ENCODE measurements at places on chromosomes 3 and 15.
A peak's percentile ranks its signal among the peaks of the same experiment; 100 is the strongest.

DNA sequence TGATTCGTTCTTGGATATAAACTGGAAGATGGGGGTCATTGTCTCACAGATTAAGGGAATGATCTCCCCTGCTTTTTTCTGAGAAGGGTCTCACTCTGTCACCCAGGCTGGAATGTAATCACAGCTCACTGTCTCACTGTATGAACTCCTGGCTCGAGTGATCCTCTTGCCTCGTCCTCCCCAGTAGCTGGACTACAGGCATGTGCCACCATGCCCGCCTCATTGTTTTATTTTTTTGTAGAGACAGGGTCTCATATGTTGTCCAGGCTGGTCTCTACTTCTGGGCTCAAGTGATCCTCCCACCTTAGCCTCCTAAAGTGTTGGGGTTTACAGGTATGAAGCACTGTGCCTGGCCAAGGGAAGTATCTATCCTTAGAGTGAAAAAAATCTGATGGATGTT lies 5.4 kb downstream of the OXSR1 start:
- no peak for DNase-seq

DNA sequence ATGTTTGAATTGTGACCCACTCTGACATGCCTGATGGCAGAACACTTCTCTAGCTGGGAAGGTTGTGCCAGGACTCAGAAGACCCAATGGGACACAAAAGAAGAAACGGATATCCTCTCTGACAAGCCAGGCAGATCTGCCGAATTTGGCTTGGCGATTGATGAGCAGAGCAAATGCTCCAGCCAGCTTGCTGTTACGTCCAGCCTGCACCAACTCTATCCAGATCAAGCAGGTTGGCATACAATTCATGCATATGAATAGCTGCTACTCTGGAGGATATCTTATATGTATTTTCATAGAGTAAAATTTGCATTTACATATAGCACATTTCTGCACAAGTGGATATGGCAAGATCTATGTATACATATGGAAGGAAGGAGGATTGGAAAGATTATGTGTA lies 102.8 kb downstream of the PEX5L start:
- no peak for DNase-seq

DNA sequence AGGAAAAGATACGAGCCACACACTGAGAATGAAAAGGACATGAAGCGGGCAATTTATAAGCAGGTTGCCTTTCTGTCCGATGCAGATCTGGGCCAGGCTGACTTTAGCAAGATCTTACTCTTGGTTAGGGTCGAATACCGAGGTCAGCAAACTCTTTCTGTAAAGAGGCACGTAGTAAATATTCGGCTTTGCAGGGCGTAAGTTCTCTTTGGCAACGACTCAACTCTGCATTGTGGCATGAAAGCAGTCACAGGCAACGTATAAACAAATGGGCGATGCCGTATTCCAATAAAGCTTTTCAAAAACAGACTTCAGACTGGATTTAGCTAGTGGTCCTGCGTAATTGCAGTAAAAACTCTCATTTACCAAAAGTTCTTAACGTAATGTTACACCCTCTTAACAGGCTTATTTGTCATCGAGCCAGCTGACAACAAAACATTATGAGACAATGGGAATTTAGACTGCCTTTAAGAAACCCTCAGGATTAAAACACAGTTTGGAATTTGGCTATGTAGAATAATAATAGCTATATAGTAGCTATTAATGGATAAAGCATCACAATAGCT lies 13.1 kb upstream of the RPL35A start:
- no peak for DNase-seq

DNA sequence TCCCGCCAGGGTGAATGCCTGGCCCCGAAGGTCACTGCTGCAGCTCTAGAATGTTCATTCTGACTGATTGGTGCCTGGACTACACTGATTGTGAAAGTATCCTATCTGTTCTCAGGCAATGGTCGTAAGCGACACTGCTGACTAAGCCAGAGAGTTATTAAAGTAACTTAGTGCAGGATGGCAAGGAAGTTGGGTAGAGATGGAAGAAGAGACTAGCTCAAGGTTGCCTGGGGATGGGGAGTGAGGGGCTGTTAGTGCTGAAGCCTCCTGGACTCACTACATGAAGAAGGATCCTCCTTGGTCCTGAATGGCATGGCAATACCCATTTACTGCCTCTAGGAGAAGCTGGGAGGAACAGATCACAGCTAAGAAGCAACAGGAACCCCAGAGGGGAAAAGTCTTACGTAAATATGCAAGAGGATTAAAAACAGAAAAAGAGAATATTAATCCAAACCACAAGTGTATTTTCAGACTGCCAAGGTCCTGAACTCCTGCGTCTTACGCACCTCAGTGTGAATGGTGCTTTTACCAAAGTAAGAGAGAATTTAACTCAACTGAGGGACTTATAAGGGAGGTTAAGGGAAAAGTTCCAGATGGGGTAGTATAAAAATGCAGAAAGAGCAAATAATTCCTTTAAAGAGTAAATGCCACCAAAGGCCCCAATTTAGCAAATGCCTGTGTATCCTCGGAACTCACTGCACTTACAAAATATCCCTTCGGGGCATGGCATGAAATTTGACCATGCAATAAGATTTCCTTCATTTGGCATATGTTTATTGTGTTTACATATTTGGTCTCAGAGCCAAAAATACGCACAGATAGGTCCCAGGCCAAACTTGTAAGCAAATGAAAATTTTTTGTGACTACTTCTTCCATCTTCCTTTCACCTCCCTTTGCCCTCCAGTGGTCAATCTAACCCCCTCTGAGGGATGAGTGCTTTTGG lies 64.0 kb upstream of the DGKG start:
- DNase-seq, result peak; percentile 94

GRCh38 chr3:29559741-29560465 lies 279.0 kb downstream of the RBMS3 start:
- no peak for DNase-seq

- DNase-seq, result no peak
These were observed 55.5 kb downstream of the BSN start for GRCh38 chr3:49609815-49610214.

GRCh38 chr3:172094621-172095557 lies 55.5 kb downstream of the FNDC3B start:
- no peak for DNase-seq

- DNase-seq, result no peak
These were observed 42.4 kb downstream of the ZNF710 start for GRCh38 chr15:90043530-90044010.

DNA sequence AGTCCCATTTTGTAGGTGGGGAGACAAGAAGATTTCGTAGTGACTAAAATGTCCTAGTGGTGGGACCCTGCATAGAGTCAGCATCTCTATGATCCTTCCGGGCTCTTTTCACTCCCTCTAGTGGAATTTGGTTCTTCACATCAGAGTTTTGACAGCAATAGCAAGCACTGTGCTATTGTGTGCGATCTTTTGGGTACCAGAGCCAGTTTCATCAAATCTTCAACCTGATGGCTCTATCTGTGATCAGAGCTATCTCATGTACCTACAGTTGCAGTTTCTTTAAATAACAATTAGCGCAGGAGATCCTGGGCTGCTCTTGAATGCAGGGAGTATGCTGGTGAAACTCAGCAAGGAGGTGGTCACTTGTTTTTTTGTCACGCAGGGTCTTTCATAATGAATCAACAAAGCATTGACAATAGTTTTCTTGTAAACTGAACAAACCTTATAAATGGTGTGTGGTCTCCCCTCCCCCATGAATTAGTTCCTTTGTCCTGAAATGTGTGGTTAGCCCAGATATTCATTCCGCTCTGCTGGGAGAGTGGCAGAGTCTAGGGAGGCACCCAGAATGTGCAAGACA lies 257.2 kb upstream of the SOX2 start:
- no peak for DNase-seq

DNA sequence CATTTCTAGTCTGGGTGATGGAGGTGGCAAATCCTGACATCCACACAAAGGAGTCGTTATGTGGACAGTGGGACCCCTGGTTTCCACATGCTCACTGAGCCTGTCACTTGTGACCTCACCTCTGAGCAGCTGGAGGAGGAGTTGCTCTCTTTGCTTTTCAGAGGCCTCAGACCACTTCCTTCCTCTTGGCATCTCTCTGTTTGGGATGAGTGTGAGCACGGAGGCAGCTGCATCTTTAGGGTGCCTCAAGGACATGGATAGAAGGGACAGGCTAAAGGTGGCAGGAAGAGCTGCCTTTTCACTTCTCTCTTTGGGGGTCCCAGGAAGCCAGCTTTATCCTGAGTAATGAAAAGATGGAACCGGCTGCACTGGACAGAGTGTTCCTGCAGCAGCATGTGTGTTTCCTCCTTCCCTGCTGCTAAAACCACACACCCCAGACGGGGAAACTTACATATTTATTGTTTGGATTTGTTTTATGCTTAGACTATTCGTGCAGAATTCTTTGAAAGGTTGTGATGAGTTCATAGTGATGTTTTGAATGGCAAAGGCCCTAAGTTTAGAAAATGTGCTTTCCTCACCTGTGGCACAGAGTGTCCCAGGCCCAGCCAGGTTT lies 31.8 kb downstream of the GPR171 start:
- no peak for DNase-seq

DNA sequence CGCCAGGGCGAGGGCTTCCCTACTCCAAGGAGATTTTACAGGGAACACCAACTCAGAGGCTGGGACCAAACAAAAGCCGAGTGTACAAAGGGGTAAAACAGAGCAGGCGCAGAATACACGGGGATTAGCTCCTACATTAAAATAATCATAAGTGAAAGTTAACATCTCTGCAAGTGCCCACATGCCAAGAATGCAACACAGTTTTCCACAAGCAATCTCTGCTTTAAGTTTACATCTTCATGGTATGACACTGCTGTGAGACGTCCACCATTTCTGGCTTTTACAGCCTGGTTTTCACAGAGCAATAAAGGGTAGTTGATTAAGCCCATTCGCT lies 500 bp upstream of the VGLL3 start:
- DNase-seq, result no peak

- DNase-seq, result no peak
These were observed 30.0 kb upstream of the SLC6A1 start for GRCh38 chr3:10962481-10963036.
